ENCODE measurements at places on chromosomes 2 and 18.
A peak's percentile ranks its signal among the peaks of the same experiment; 100 is the strongest.

DNA sequence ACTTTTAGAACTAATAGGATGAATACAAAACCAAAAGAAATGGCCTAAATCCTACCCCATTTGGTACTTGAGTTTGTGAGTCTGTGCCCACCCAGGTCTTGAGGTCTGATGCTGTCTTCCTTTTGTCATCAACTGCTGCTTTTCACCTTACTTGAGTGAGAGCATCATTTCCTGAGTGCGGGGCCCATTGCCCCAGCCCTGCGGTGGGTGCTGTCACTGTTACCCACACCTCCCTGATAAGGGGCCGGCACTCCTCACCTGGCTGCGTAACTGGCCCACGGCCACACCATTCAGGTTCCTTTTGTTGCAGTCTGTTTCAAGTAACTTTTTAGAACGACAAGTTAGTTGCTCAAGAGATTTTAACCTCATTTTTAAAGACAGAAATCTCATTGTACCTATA, 25.3 kb downstream of the RAB12 start:
- DNase-seq, result no peak

- DNase-seq, result peak; percentile 7
These were observed 120.0 kb downstream of the AQP4 start for GRCh38 chr18:26745288-26746181.

- DNase-seq, result no peak
These were observed 52.0 kb upstream of the CHN1 start for GRCh38 chr2:175057078-175057685.

DNA sequence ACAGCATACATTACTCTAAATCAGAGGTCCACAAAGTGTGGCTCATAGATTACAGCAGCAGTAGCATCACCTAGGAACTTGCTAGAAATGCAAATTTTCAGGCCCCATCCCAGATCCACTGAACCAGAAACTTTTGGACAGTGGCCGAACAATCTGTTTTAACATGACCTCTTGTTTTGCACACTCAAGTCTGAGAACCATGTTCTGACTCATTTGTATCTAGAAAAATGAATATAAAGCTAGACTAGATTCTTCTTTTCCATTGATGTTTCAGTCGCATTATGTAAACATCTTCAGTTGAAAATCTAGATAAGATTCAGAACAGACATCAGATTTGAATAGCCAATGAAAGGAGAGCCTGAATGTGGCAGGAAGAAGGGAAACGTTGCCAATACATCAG, 608.8 kb downstream of the LRP1B start:
- no peak for DNase-seq

DNA sequence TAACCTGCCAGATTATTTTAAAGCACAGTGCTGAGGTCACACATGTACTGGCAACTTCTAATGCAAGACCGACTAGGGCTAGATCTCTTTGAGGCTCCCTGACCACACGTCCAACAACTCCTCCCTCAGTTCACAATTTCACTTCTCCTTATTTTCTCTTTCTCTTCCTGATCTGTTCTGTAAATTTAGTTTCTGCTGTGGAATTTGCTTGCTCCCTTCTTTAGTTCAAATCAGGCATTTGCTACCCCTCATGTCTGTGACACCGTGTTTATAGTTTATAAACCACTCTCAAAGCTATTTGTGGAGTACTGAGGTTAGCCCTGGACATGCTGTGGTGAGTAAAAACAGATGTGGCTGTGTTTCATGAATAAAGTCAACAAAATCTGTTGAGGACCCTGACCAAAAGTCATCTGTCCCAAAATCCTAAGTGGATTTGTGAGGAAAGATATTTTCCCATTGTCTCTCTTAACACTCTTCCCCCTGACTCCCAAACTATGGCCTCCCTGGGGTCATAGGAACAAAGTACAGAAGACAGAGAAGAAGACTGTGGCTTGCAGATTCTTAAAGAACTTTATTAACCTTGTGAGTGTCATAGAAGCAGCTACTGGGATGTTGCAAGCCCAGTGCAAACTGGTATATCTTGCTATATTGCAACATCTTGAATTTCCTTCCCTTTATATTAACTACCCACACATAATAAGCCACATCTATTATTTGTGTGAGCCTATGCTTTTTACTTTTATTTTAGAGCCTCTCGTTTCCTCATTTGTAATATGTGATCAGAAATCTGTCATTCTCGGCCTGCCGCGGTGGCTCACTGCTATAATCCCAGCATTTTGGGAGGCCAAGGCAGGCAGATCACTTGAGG, 3.5 kb upstream of the NAGK start:
- DNase-seq, result peak; percentile 42

DNA sequence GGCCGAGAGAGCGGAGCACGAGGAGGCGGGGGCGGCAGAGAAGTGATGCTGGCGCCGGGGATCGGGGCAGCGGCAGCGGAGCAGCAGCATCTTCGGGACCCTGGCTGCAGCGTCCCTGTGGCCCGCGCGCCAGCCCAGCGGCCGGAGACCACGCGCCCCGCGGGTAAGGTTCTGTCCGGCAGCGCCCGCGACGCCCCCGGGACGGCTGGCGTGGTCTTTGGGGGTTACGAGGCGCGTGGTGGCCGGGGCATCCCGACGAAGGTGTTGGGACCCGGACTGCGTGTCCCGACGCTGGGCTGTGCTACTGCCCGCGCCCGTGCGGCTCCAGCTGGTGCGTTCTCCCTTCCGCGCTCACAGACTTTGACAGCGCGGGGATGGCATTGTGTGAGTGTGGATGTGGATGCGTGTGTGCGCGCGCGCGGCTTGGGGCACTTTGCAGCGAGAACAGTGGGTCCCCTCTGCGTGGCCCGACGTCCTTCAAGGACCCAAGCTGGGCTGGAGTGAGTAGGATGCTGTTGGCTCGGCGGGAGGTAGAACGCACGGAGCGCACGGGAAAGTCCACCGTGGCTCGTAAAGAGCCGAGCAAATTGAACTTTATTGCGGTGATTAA, 405.0 kb downstream of the XIRP2 start:
- peak; percentile 49 for DNase-seq

DNA sequence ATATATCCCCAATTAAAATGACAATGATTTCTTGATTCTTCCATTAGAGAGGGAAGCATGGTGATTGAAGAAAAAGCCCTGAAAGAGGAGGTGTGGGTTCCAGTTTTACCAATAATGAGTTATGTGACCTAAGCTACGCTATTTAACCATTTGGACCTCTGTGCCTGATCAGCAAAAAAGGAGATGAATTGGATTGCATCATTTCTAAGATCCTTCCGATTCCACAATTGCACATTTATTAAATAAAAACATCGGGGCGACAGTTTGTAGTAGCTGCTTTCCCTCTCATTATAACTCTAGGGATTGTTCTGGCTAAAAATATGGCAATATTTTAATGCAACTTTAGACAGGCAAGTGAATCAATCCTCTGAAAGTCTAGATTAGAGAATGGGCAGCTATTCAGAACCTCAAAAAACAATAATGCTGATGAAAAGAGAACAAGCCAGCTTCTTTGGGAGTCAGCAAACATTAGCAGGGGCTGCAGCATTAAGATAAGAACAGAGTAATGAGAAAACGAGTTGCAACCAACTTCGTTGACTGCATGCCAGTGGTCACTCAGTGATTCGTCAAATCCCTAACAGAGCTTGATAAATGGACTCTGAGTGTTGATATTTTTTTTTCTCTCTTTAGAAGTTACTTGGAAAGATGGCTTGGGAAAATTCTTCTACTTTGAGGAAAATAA, 301.2 kb downstream of the AGPS start:
- DNase-seq, result no peak

DNA sequence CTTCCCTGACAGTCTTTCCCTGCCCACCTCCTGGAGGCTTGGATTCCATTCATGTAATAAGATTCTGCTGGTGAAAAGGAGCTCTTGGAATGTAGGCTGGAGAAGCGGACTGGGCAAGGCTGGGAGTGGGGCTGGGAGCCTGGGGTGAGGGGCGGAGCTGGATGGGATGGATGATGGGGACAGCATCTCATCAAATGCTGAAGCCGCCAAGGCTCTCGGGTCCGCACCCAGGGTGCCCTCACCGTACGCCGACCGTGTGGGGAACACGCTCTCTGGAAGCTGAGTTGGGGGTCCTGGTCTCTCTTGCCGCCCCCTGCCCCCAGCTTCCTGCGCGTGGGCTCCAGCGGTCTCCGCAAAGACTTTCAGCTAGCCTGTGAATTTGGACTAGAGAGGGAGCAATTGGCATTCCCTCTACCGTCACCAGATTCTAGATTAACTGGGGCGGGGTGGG, 9.1 kb downstream of the RAX start:
- DNase-seq, result no peak

GRCh38 chr2:33395655-33396249, 80.7 kb upstream of the RASGRP3 start:
- peak; percentile 64 for DNase-seq

DNA sequence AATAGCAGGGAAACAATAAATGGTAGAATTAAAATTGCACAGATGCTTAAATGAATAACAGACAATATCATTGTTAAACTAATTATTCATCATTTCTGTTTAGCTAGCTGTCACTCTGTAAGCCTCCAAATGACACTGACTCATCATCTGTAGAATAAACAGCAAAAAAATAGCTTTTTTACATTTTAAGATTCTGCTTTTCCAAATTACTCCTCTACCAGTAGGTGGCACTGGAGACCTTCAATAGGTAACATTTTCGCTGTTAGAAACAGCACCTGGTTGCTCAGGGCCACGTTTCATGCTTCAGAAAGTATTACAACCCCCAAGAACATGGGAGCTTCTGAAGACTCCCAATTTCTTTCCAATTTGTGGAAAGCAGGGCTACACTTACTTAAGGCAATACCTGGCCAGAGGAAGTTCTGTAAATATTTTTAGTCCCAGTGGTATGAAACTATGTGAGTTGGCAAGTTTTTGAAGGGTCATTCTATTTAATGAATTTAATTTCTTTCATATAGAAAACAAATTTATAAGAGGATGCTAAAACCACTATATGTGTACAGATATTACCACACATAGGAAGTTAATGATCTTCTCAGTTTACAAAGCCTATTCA, 45.4 kb downstream of the TTN start:
- peak; percentile 72 for DNase-seq

GRCh38 chr2:111671426-111672150, 212.4 kb downstream of the ANAPC1 start:
- DNase-seq, result peak; percentile 52

DNA sequence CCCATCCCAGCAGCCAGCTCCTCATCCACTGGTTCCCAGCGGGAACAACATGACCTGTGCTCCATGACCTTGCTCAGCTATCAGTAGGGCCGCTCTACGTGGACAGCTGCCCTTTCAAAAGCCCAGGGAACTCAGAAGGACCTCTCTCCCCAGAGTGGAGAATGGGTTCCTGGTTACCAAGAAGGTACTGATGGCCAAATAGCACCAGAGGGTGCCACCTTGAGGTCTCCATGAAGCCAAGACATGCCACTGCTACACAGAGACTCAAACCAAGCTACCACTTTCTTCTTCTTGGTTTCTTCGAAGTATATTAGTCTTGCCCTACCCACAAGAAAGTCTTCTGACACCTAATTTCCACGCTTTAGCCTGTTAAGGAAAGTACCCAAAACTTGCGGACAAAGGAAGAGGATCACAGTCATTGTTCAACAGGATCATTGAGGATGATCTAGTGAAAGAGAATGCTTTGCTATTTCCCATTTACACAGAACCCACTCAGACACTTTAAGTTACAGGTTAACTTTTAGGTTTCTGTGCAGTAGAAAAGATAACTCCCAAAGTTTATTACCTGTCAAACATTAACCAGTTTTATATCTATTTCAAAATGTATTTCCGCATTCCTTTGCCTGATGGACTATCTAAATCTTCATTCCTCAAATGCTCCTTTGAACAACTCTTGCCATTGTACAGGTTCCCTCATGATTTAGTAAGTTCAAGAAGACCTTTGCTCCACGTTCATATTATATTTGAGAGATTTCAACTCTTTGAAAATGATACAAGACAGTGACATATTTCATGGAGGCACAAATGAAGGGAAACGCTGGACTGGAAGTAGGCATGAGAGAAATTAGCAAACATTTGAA, 102.2 kb downstream of the ALPK2 start:
- DNase-seq, result no peak

DNA sequence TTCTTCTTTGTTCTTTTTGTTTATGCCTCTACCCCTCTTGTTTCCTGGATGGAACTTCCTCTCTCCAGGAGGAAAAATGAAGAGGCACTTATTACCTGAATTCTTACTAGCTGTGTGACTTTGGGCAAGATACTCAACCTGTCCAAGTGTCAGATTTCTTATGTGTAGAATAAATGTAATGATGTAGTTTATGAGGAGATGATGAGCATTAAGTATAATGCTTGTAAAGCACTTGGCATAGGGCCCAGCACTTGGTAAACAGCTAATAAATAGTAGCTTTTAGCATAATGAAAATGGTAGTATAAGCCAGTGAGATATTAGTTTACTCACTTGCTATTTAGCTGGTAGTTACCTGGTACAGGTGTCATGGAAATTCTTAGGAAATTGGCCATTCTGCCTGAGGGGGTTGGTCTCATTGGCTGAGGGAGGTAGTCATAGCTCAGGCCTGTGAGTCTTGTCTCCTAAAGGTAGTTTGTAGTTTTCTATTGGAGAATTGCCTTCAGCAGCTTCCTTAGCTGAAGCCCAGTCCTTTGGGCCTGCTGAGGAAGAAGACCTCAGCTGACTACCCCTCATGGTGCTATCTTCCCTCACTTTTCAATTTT, 133.4 kb upstream of the NABP1 start:
- no peak for DNase-seq

- DNase-seq, result no peak
These were observed 23.5 kb downstream of the C1D start for GRCh38 chr2:68039317-68039716.

DNA sequence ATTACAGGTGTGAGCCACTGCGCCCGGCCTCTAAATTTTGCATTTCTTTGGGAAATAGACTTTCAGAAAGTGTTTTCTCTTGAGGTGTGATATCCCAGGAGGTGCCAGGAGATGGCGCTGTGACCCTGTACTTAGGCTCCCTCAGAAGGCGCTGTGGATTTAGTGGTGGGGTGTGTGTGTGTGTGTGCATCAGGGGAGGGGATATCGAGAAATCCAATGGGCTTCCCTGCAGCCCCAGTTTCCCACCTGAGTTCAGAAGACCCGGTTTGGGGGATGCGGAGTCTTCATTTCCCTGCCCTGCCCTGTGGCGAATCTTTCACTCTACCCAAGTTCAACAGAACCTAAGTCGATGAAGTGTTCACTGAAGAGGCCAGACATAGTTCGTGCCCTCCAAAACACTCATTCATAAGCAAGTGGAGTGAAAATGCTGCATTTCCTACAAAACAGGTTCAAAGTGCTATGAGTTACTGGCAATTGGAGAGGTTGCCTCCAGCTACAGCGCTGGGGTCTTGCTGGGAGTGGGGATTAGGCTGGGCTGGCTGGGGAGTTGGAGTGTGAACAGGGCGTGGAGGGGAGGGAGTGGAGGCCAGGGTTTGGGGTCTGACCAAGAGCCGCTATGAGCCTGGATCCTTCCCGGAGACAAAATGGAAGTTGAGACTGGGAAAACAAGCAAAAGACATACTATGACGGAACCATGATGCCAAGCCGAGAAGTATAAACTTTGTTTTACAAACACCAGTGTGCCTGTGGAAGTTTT, 6.5 kb upstream of the WNT6 start:
- DNase-seq, result peak; percentile 69

DNA sequence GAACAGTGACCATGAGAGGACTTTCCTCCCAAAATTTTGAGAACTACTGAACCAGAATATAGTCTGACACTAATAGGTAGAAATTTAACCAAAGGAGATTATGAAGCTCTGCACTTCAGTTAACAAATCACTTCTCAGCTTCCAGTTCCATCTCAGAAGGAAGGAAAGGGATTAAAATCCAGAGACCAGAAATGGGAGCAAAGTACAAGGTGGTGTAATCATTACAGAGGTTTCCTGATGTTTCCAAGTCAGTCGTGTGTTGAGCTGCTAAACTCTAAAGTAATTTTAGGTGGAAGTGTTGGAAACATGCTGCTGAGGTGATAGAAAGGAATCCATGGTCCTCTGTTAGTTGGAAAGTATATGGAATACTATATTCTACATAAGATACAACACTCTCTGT, 10.8 kb downstream of the TYMS start:
- DNase-seq, result no peak

GRCh38 chr2:237766340-237766739, 32.2 kb upstream of the RBM44 start:
- peak; percentile 61 for DNase-seq
